Activated CD4-positive, alpha-beta T cell treated with anti-CD3 and anti-CD28 coated beads, Interleukin-2, amount 50 U/mL, for 48 hours (primary cell): ENCODE measurements at places on chromosomes 1 and 21.

DNA sequence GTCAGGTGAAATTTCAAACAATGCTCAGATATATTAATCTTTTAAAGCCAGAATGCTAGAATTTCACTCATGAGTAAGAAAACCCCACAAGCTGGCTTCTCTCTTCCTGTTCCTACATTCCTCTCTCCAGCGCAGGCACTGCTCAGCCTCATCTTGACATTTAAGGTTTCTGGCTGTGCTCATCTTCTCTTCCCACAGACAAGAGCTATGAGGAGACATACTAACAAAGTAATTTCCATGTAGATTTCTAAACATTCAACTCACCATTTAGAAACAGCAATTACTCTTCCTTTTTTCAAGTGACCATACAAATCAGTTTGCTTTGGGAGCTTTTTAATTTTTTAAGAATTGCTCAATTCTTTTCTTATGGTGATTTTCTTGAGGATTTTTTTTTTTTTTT is 7.8 kb upstream of the LRRC8D start:
- no peak for DNase-seq

DNA sequence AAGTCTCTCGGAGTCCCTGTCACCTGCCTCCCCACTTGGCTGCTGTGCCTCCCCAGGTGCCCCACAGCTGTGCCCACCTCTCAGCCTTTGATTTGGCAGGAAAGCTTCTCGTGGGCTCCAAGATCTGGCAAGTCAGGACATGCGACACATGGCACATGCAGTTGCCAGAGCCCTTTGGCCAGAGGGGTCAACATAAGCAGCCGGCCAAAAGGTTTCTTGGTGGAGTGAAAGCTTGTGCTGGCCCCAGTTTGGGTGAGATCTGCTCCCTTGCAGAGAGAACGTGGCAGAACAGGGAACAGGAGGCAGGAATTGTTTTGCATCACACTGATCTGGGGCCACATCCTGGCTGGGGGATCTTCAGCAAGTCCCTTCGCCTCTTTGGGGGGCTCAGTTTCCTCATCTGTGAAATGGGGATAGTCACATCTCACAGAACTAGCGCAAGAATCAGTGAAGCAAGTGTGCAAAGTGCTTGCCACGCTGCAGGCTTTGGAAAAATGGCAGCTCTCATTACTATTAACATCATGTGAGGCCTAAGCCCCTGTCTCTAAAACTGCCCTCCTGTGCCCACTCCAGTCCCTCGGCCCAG is 232.6 kb downstream of the TRABD2B start:
- no peak for DNase-seq

- DNase-seq = no peak
Measured at GRCh38 chr1:3029991-3030662, 8.9 kb downstream of the ACTRT2 start.

DNA sequence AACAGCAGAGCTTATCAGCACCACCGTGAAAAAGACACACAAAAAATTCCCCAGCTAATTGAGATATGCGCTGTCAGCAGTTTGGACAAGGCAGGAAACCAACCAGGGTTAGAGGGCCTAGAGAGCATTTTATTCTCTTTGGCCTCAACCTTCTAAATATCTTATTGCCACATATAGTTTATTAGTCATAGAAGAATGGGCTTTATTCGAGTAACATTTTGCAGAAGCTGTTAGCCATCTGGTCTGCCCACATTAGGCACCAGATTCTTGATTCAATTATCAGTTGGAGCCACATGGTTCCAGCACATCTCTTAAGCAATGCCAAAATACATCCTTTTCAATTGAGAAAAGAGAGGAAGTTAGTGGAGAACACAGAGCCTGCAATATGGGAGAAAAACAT is 109.9 kb upstream of the CXADR start:
- no peak for DNase-seq

GRCh38 chr1:27600498-27601175 is 3.3 kb downstream of the AHDC1 start:
- no peak for DNase-seq

DNA sequence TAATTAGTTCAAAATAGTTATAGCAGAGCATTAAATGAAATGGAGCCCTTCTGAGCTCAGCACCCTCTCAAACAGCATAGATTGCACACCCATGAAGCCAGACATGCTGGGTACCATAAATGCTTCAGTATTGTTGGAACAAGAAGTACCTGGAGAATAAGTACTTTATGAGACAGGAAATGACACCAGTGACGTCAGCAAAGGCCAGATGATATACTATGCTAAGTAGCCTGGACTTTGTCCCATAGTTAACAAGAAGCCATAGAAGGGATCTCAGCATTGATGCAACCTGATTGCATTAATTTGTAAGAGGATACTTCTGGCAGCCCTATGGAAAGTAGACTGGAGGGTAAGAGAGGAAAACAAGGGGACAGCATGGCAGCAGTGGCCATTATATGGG is 16.3 kb upstream of the GADD45A start:
- DNase-seq = no peak

DNA sequence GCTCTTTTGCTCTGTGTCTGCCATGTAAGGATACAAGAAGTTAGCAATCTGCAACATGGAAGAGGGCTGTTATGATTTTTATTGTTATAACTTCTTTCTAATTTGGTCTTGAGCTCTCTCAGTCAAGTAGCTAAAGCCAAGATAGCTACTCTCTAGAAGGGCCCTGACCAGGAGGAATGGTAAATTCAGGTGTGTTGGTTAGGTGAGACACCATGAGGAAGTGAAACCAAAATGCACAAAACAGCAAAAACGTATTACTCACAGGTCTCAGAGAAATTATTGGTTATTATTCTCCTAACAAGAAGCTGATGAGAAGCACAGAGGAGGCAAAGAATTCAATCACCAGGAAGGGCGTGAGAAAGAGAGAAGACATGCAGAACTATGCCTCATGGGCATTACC is 51.8 kb upstream of the INSL5 start:
- no peak for DNase-seq

GRCh38 chr1:110636149-110636935 is 30.2 kb upstream of the KCNA2 start:
- no peak for DNase-seq

DNA sequence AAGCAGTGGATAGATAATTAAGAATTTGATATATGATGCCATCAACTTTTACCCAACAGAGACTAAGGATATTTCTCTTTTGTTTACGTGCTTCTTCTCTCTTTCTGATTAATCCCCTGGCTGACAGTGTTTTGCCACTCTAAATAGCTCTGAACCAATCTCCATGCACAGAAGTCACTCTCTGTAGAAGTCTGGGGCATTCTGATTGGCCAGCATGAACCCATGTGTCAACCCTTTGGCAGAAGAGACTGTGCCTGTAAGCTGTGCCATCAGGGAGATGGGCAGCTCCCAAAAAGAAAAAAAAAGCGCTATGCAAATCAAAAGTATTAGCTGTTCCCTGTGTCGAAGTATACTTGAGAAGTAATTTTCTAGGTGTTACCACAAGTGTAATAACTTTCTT is 34.1 kb upstream of the NRIP1 start:
- DNase-seq = no peak

DNA sequence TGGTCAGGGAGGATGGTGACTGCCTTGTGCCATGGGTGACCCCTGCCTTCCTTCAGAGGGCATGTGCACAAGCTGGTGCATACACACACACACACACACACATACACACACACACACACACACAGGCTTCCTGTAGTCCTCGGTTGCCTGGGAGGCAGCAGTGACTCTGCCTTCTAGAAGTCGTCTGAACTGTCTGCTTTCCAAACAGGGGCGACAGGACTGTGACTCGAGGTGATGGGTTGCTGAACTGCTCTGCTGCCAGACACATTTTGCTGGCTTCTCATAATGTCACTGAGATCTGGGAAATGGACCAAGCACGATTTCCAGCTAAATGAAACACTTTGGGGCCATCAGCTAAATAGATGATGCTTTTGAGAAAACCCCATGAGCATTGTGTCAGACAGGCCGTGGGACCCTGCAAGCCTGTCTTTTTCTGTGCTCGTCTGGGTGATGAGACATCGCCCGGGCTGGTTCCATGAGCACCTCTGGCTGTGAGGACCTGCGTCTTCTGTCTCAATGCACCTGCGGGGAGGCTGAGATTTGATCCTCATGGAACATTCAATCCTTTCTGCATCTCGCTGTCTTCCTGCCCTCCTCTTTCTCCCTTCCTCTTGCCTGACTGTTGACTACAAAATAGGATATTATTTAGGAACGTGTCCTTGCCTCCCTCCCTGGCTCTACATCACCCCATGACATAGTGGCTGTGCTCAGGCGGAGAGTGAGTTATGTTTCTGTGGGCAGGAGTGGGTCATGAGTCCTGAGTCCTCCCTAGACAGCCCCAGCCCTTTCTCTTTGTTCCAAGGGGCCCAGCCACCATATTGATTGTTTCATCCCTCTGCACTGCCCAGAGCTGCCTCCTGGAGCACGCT is 436.8 kb downstream of the CAMTA1 start:
- no peak for DNase-seq
